Osteoblast (primary cell): ENCODE measurements at places on chromosomes 3 and 15. TPM values are rescaled to one million over a fixed set of nuclear protein-coding genes. Genes with fewer than 3 reads are reported as not detected.

The STOML1 gene
- 14.1 and 15.0 TPM in 2 replicates for total RNA-seq

The CLSTN2 gene
- total RNA-seq = under 0.01 TPM in 2 replicates

The PFKFB4 gene
- 12.3 and 12.4 TPM in 2 replicates for total RNA-seq

The QTRT2 gene
- total RNA-seq = 12.4 and 14.5 TPM in 2 replicates

The TTLL13 gene
- under 0.01 TPM in 2 replicates for total RNA-seq

The ARGFX gene
- not detected in 2 replicates for total RNA-seq

The NEIL1 gene
- 3.6 and 5.0 TPM in 2 replicates for total RNA-seq

The ISLR gene
- 77.5 and 106 TPM in 2 replicates for total RNA-seq

The CRYGS gene
- total RNA-seq = 0.88 and 1.8 TPM in 2 replicates

The GPR171 gene
- not detected in 2 replicates for total RNA-seq

The SI gene
- not detected in 2 replicates for total RNA-seq

The OR5AC2 gene
- not detected in 2 replicates for total RNA-seq

The SNTN gene
- not detected in 2 replicates for total RNA-seq

The SMCO1 gene
- total RNA-seq = not detected in 2 replicates

- H3K27ac ChIP-seq = peak overlapping the region; percentile 96
- H3K36me3 ChIP-seq = no peaks in the 10 kb centered on the region
- peaks cover 58% of the 10 kb centered on the region for H3K4me1 ChIP-seq
- DNase-seq = peak; percentile 96
Observed at GRCh38 chr3:158725348-158726011, 6.8 kb downstream of the RARRES1 start.

- no peak overlapping the region for H3K4me3 ChIP-seq
- peak; percentile 50 for DNase-seq
- no peaks in the 10 kb centered on the region for H3K27me3 ChIP-seq
- peaks cover 51% of the 10 kb centered on the region for H3K4me1 ChIP-seq
- no peaks in the 10 kb centered on the region for H3K36me3 ChIP-seq
- peak overlapping the region; percentile 38 for H3K27ac ChIP-seq
Observed at GRCh38 chr3:150251187-150252062, 156.7 kb upstream of the TSC22D2 start.

DNA sequence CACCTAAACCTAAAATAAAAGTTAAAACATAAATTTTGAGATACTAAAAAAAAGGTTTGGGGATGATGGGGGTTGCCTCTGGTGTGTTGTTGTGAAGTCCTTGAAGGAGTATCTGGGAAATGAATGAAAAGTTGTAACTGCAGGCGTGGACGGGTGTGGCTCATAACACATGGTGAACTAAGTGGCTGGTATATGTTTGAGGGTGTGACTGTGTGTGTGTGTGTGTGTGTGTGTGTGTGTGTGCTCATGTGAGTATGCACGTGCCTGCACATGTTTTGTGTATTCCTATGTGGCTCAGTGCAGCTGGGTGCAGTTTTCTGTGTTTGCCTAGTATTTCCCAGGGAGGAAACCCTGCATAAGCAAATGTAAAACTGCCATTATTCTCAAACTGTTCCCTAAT is 229.9 kb upstream of the TRIM42 start:
- no peak for DNase-seq
- no peak overlapping the region for H3K4me3 ChIP-seq
- H3K4me1 ChIP-seq = no peaks in the 10 kb centered on the region

GRCh38 chr3:28840976-28841376 is 439.9 kb upstream of the RBMS3 start:
- no peaks in the 10 kb centered on the region for H3K4me1 ChIP-seq
- no peak overlapping the region for H3K27ac ChIP-seq
- H3K27me3 ChIP-seq = peaks cover 16% of the 10 kb centered on the region
- no peaks in the 10 kb centered on the region for H3K36me3 ChIP-seq
- no peak for DNase-seq
- H3K4me3 ChIP-seq = no peak overlapping the region

- no peaks in the 10 kb centered on the region for H3K27me3 ChIP-seq
- peaks cover 33% of the 10 kb centered on the region for H3K4me1 ChIP-seq
- no peaks in the 10 kb centered on the region for H3K36me3 ChIP-seq
- DNase-seq = peak; percentile 58
- peak overlapping the region; percentile 70 for H3K27ac ChIP-seq
Observed at GRCh38 chr3:177835917-177836316, 638.6 kb upstream of the TBL1XR1 start.

- no peak overlapping the region for H3K4me3 ChIP-seq
- H3K36me3 ChIP-seq = no peaks in the 10 kb centered on the region
- H3K4me1 ChIP-seq = no peaks in the 10 kb centered on the region
- no peaks in the 10 kb centered on the region for H3K27me3 ChIP-seq
Observed at GRCh38 chr3:163672954-163673353, 1405.3 kb downstream of the SI start.

- H3K4me3 ChIP-seq = no peak overlapping the region
- DNase-seq = no peak
- no peak overlapping the region for H3K27ac ChIP-seq
- no peaks in the 10 kb centered on the region for H3K36me3 ChIP-seq
- H3K27me3 ChIP-seq = no peaks in the 10 kb centered on the region
Observed at GRCh38 chr3:30289324-30289723, 317.1 kb upstream of the TGFBR2 start.

DNA sequence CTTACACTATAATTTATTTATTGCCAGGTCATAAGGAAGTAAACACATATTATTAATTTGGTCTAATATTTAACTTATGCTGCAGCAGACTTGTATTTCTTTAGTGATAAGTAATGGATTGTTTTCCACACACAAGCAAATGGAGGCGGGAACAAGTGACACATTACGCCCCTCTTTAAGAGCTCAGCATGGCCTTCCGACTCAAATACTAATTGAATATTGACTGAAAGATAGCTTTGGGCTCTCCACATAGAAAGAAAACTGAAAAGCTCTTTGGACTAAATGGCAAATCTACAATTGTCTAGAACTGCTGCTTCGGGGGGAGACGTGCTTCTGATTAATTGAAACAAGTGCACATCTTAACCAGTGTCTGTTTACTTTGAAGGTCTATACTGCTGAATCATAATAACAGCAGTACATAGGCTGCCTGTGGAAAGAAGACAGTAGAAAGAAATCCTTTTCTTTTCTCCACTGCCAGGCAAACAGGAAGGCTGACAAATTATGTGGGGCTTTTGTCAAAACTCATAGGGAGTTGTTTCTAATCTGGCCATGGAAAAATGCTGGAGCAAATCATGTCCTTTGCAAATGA is 15.9 kb downstream of the CADPS start:
- H3K27ac ChIP-seq = no peak overlapping the region
- H3K36me3 ChIP-seq = no peaks in the 10 kb centered on the region
- H3K4me3 ChIP-seq = no peak overlapping the region
- H3K4me1 ChIP-seq = no peaks in the 10 kb centered on the region
- no peak for DNase-seq
- H3K27me3 ChIP-seq = no peaks in the 10 kb centered on the region

GRCh38 chr15:55279746-55280351 is 9.8 kb downstream of the RAB27A start:
- DNase-seq = peak; percentile 74
- no peak overlapping the region for H3K4me3 ChIP-seq

DNA sequence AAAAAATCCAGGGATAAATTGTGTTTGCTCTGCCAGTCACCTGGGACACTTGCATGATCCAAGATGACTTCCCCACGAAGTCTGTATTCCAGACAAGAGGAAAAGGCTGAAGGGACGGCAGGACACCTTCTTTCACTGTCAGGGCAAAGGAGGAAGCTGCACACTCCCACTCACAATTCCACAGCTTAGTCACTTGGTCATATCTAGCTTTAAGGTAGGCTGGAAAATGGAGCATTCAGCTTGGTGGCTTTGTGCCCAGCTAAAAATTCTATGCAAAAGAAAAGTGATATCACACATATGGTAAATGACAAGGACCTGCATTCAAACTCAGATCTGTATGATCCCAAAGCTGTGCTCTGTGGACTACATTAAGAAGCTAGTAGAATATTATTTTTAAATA is 109.2 kb upstream of the TPM1 start:
- no peaks in the 10 kb centered on the region for H3K27me3 ChIP-seq
- no peaks in the 10 kb centered on the region for H3K36me3 ChIP-seq

- H3K27me3 ChIP-seq = no peaks in the 10 kb centered on the region
- H3K4me1 ChIP-seq = peaks cover 14% of the 10 kb centered on the region
- no peak for DNase-seq
- H3K4me3 ChIP-seq = no peak overlapping the region
- no peaks in the 10 kb centered on the region for H3K36me3 ChIP-seq
Observed at GRCh38 chr15:64617727-64618126, 157.3 kb downstream of the ZNF609 start.

DNA sequence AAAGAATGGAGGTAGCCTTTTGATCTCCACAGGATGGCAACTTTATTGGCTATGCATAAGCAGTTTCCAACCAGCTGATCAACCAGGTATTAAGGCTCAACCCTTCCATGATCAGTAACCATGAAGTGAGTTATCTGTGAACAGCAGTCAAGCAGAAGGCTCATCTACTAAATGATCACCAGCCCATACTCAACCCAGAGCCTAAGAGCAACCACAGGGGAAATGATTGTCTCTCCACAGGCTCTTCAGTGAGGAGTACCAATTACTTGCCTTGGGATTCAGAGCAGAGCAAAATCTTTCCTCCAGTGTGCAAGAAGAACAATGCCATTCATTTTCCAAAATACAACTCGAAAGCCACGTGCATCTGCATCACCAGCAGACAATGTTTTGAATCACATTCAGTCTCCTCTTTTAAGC is 754.8 kb downstream of the ROBO1 start:
- peaks cover 17% of the 10 kb centered on the region for H3K4me1 ChIP-seq
- no peaks in the 10 kb centered on the region for H3K36me3 ChIP-seq
- H3K4me3 ChIP-seq = no peak overlapping the region
- DNase-seq = no peak
- no peaks in the 10 kb centered on the region for H3K27me3 ChIP-seq
- no peak overlapping the region for H3K27ac ChIP-seq

- H3K4me3 ChIP-seq = peak overlapping the region; percentile 41
- H3K27ac ChIP-seq = no peak overlapping the region
- peak; percentile 81 for DNase-seq
- no peaks in the 10 kb centered on the region for H3K27me3 ChIP-seq
- H3K4me1 ChIP-seq = peaks cover 10% of the 10 kb centered on the region
Observed at GRCh38 chr3:33883538-33883950, 85.1 kb downstream of the PDCD6IP start.

GRCh38 chr3:38139652-38140051 is 1.2 kb downstream of the MYD88 start:
- H3K4me3 ChIP-seq = peak overlapping the region; percentile 99
- no peaks in the 10 kb centered on the region for H3K27me3 ChIP-seq
- H3K27ac ChIP-seq = no peak overlapping the region
- H3K4me1 ChIP-seq = peaks cover 27% of the 10 kb centered on the region

- H3K4me3 ChIP-seq = no peak overlapping the region
- peak overlapping the region; percentile 67 for H3K27ac ChIP-seq
- DNase-seq = no peak
- H3K4me1 ChIP-seq = peaks cover 64% of the 10 kb centered on the region
- no peaks in the 10 kb centered on the region for H3K27me3 ChIP-seq
Observed at GRCh38 chr3:48015431-48016180, 610 bp downstream of the MAP4 start.

GRCh38 chr3:54909191-54909590 is 18.7 kb downstream of the LRTM1 start:
- H3K36me3 ChIP-seq = no peaks in the 10 kb centered on the region
- H3K4me3 ChIP-seq = no peak overlapping the region
- H3K27ac ChIP-seq = no peak overlapping the region
- peaks cover 20% of the 10 kb centered on the region for H3K4me1 ChIP-seq
- DNase-seq = no peak

- DNase-seq = no peak
- no peaks in the 10 kb centered on the region for H3K27me3 ChIP-seq
- peaks cover 23% of the 10 kb centered on the region for H3K4me1 ChIP-seq
- H3K36me3 ChIP-seq = no peaks in the 10 kb centered on the region
- H3K27ac ChIP-seq = no peak overlapping the region
Observed at GRCh38 chr3:4587838-4588105, 94.6 kb downstream of the ITPR1 start.

DNA sequence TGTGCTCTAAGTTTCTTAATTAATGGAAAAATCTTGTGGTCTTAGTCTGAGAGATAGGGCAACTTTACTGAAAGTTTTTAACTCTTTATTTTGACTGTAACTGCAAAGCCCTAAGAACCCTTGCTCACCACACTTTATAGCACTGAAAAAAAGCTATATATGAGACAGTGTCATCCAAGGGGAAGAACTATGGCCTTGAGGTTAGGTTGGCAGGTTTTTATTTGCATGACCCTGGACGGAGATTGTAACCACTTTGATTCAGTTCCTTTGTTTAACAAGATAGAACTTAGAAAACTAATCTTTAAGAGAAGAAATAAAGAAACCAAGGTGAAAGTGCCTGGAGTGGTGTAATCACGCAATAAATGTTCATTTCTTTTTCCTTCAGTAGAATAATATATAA is 30.6 kb upstream of the LYSMD4 start:
- DNase-seq = no peak
- H3K27me3 ChIP-seq = peaks cover 6% of the 10 kb centered on the region
- H3K4me1 ChIP-seq = peaks cover 3% of the 10 kb centered on the region
- H3K4me3 ChIP-seq = no peak overlapping the region

DNA sequence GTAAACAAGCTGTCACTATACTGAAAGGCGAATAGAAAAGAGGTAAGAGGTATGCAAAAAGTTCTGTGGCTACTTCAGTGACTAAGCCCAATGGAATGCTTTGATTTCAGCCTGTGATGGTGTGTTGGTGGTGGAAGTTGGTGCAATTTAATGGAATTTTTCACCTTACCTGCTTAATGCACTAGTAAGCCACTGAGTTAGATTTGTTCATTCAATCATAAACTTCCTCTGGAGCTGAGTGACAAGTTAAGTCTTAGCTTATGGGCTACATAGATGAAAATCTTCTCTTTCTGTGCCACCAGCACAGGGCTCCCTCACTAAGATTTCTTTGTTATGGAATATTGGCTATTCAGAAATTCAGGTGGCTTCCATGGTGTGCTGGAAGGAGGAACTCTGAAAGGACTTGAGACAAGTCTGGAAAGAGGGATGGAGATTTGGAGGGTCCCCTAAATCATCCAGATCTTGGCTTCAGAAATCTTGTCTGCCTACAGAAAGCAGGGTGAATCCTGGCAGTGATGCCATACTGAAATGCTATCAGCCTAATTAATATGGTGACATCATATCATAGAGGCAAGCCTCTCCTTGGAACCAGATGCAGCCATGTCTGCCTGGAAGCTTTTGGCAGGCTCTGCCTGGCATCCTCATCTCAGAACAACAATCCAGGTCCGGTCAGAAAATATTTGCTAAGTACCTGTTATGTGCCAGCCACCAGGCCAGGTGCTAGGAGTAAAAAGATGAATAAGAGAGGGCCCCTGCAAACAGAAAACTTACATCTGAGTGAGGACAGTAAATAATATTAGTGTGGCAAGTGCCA is 8.1 kb upstream of the GAP43 start:
- no peak overlapping the region for H3K4me3 ChIP-seq
- H3K4me1 ChIP-seq = no peaks in the 10 kb centered on the region
- no peak for DNase-seq
- no peak overlapping the region for H3K27ac ChIP-seq
- H3K27me3 ChIP-seq = no peaks in the 10 kb centered on the region

GRCh38 chr3:194077602-194078001 is 58.3 kb upstream of the HES1 start:
- peaks cover 10% of the 10 kb centered on the region for H3K27me3 ChIP-seq
- no peak overlapping the region for H3K4me3 ChIP-seq
- no peaks in the 10 kb centered on the region for H3K36me3 ChIP-seq
- peaks cover 8% of the 10 kb centered on the region for H3K4me1 ChIP-seq
